ENCODE measurements at places on chromosomes 3 and 15.

DNA sequence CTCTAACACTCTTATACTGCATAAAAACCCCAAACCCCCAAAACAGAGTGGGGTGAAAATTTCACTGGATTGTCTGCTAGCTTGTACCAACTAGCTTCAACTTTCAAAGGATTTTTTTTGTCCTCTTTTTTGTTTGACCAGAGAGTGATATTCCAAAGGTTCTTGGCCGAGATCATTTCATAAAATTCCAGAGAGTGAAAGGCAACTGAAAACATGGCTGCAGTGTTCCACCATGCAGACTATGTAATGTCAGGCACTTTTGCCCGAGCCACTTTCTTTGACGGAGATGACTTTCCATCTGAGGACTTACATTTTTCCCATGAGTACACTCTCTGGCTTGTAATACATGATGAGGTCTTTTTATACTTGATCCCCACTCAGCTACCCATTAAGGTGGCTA, 107.5 kb downstream of the TIGIT start:
- DNase-seq: no peak

DNA sequence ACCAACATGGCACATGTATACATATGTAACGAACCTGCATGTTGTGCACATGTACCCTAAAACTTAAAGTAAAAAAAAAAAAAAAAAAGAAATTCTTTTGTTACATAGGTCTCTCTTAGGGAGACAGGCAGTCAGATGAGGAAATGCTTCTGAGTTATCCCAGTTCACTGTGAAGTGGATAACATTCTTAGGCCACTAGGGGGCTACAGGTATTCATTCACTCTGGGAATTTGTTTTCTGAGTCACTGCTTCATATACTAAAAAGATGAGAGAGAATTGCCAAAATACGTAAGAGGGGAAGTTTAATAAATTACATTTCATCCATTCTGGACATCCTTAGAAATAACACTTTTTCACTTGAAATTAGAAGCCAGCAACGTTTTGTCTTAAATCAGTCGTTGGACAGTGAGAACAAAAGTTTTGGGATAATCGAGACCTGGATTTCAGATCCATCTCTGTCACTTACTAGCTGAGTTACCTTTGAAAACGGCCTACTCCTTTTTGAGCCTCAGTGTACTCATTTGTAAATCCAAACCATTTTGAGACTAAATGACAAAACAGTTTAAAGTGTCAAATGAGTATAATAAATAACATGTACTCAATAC, 738.4 kb upstream of the ALCAM start:
- peak; percentile 12 for DNase-seq

DNA sequence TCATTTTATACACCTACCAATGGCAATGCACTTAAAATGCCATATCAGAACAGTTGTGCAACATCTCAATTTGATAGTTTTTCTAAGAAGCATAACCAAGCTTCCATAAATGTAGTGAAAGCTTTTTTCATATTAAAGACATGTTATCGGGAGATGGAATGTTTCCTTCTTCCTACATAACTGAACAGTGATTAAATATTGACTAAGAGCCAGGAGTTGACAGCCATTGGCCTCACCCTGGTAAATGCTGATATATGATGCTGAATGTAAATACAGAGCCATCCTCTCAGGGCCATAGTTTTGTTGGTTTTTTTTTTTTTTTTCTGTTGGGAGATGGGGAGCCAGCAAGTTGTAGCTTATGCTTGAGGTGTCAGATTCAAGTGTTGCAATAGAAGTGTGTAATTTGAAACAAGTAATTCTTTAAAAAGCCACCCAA, 203.3 kb upstream of the IL12A start:
- no peak for DNase-seq

GRCh38 chr3:136694321-136694720, 57.9 kb downstream of the STAG1 start:
- no peak for DNase-seq

GRCh38 chr3:70085613-70086012, 86.1 kb downstream of the SAMMSON start:
- no peak for DNase-seq

GRCh38 chr3:193980326-193980725, 155.6 kb upstream of the HES1 start:
- DNase-seq: no peak

GRCh38 chr3:23948761-23949160, 3.7 kb downstream of the NR1D2 start:
- no peak for DNase-seq

GRCh38 chr15:36644191-36644896, 64.9 kb downstream of the CDIN1 start:
- DNase-seq: no peak

DNA sequence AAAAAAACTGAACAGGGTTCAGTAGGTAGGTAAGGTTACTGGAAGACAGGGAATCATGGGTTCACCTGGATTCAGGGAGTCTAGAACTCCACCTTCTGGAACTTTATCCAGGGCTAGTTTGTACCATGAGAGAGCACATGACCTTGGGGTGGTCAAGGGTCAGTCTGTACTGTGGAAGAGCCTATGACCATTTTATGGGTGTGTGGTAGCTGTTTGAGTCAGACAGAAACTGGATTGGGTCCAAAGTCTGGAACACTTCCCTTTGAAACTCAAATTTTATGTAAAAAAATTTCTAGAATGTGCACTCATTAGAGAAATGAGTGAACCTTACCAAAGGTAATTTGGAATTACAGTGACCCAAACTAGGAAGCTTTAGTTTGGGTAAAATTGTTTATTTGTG, 486.0 kb upstream of the AGTR1 start:
- no peak for DNase-seq

GRCh38 chr3:48238531-48239085, 2.3 kb upstream of the ZNF589 start:
- no peak for DNase-seq

- DNase-seq: no peak
Observed at GRCh38 chr15:83670672-83671229, 16.8 kb downstream of the ADAMTSL3 start.

GRCh38 chr3:8256441-8257071, 245.1 kb upstream of the LMCD1 start:
- no peak for DNase-seq

DNA sequence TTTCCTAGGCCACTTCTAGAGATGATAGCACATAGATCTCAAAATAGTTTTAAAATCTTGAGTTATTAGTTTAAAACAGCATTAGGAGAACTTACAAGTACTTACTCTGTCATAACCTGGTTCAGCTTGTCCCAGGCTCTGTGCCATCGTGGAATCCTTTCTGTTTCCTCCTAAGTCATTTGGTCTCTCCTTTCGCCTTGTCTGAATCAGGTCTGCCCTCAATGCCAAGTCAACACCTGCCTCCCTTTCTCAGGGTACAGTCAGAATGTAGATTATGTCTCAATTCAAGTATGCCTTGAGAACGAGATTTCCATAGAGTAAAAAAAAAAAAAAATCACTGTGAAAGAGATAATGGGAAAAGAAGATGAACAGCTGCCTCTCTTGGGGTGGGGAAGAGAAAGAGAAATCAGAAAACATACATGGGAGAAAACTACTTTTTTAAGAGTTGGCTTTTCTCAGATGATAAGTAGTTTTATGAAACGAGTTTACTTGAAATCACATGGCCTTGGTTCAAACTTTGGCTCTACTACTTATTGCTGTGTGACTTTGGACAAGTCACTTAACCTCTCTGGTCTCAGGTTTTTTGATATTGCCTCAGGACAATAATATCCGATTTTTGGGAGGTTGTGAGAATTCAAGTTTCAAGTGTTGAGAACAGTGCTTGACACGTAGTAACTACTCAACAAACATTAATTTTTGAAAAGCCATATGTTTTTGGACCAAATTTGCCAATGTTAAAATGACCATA, 219.8 kb downstream of the SQOR start:
- DNase-seq: no peak

- DNase-seq: peak; percentile 27
Observed at GRCh38 chr3:192082730-192083660, 622.0 kb downstream of the PYDC2 start.
